ENCODE measurements at places on chromosomes 5 and 9. TPM values are rescaled to one million over a fixed set of nuclear protein-coding genes. Genes with fewer than 3 reads are reported as not detected.

Gene IL5
- not detected for total RNA-seq

Gene IFNB1
- total RNA-seq: not detected

Gene LVRN
- 0.74 TPM for total RNA-seq

Gene ENHO
- not detected for total RNA-seq

Gene PCDHA6
- total RNA-seq: not detected

DNA sequence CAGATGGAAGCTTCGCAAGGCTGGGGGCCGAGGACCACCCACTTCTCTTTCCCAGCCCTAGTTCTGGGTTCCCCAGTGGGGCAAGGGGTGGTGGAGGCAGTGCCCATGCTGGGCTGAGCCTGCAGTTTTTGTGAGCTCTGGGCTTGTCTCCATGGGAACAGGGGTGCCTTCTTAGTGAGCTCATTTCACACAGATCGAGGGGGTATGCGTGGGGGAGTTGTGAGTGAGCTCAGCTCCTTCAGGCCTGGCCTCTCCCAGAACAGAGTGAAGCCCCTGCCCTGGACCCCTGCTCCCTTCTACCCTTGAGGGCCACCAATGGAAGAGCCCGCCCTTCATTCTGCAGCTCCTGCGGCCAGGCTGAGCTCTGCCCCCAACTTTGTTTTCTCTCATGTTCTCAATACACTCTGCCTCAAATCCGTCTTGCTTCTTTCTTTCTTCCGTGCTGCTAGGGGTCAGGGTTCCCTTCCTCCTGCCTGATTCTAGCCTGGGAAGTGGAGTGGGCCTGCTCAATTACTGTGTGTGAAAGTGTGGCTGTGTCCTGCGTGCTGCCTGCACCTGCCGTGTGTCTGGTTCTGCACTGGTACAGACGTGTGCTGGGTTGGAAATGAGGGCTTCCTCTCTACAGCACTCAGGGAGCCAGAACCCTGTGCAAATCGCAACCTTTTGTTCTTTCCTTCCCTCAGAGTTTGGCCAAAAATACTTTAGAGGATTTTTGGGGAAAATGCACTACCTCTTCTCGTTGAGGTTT lies 9.0 kb upstream of the MYOZ3 start:
- DNase-seq: no peak

- no peak for DNase-seq
These were observed 1.6 kb downstream of the STKLD1 start for GRCh38 chr9:133377721-133378216.

- DNase-seq: no peak
These were observed 169.2 kb downstream of the RAB3C start for GRCh38 chr5:58752104-58752503.

- DNase-seq: peak; percentile 51
These were observed 201.3 kb downstream of the HSD17B3 start for GRCh38 chr9:96100385-96101300.

DNA sequence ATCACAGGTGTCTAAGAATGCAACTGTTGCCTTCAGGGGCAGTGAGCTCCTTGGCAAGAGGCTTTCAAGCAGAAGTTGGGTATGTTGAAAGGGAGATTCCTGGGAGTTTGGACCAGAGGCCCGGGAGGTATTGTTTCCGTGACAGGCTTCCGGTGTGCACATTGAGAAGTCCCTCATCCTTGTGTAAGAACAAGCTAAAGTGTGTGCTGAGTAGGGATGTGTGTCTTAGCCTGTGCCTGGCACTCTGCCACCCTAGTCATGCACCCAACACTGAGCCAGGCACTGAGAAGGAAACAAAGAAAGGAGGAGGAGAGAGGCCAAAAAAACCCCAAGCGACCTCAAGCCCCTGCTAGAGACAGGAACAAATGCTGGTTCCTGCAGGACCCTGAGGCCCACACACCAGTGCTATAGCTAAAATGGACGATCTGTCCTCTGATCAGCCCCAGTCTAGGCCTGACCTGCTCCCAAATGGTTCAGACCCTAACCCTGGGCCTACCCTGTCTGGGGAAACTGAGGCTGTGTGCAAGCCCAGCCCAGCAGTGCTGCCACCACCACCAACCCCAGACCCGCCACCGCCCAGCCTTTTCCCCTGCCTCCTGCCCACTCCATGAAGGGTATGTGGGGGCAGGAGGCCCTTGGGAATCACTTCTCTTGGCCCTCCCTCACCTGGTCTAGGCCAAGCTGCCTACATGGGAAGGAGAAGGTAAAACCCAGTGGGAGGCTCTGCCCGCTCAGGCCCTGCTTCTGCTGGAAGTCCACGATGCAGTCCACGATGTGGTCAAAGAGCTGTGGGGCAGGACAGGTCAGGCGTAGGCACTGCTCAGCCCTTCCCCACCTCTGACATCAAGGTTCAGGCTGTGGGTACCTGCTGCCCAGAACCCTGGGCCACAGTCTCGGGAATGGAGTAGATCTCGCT lies 12.6 kb downstream of the HK3 start:
- no peak for DNase-seq

DNA sequence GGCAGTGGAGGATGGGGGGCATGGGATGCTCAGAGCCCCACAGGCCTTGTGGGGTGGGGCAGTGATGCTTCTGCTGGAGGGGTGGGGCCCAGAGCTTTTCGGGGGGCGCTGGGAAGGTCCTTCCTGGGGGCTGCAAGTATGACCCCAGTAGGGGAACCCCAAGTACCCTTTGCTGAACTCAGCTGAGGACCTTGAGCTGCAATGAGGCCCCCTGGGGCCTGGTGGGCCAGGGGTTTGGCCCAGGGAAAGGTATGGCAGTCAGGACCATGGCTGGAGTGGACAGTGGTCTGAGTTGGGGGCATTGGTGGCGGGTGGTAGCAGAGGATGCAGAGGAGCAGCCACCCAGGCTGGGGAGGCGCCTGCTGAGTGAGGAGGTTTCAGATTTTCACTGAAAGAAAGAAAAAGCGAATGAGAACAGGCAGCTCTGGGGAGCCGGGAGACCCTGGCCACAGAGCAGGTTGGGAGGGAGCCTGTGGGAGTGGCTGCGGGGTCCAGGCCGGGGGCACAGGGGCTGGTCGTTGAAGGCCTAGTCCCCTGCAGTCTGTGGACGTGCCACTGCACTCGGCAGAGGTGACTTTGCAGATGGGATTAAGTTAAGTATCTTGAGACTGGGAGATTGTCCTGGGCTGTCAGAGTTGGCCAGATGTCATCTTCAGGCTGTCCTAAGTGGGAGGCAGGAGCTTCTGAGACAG lies 19.2 kb downstream of the WNK2 start:
- DNase-seq: no peak

DNA sequence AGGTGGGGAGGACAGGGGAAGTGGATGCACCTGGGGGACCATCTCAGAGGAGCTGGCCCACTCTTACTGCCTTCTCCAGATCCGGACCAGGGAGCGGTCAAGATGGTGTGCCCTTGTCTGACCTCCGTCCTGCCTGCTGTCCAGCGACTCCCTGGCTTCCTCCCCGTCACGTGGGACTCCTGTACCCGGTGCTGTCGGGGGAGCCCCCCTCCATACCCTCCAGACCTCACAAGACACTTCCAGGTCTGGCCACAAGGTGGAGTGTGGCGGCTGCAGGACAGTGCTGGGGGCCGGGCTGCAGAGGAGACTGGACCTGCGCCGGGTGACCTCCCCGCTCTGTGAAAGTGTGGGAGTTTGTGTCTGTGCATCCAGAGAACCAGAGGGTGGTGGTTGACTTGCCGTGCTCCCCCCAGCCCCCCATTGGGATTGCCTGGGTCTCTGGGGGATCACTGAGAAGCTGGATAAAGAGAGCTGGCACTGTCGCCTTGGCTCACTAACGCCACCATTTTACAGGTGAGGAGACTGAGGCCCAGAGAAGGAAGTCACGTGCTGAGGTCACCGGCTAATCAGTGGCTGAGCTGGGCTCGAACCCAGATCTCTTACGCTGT lies 1.9 kb upstream of the CRB2 start:
- peak; percentile 72 for DNase-seq

GRCh38 chr9:20783057-20784038 lies 99.3 kb downstream of the FOCAD start:
- DNase-seq: no peak

DNA sequence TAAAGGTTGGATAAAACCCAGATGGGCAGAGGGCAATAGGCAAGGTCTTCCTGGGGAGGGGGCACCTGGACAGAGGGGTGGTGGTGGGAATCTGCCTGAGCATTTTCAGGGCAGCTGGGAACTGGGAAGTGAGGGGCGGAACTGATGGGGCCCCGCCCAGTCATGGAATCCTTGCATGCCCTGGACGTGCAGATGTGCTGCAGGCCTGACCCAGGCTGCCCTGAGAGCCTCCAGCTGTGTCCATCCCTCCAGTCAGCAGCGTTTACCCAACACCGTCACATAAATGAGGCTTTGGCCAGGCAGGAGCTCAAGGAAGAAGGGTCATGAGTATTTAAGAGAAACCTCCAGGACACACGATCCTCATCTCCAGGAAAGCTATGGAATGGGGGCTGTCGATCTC lies 70.3 kb downstream of the DAB2IP start:
- DNase-seq: no peak

GRCh38 chr9:128917151-128917849 lies 3.5 kb upstream of the PHYHD1 start:
- DNase-seq: no peak

DNA sequence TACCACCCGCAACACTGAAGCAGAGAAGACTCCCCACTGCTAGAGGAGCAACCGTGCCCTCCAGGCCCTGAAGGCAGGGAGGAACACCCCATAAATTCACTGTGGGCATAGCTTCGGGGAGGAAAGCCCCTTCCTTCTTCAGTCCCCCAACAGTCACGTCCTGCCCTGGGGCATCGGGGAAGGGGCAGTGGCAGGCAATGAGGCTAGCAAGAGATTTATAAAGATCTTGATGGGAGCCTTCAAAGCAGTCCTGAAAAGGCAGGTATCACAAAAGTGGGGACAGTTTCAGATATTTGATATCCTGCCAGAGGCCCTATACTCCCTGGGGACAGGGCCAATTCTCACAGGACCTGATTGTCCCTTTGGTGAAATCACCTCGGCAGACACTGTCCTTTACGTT lies 16.9 kb upstream of the TRIM14 start:
- DNase-seq: no peak

DNA sequence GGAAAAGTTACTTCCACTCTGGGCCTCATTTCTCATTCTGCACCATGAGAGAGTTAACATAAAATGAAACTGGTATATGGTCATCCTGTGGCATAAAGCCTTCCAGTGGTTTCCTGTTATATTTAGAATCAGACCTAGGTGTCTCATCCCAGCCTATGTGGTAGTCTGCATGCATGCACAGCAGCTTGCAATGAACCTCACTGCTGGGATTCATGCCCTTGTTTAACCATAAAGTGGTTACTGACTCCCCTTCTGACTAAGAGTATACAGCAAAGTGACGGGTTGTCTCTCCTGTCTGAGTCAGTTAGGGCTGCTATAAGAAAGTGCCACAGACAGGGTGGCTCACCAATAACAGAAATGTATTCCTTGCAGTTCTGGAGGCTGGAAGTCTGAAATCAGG lies 14.7 kb upstream of the TDRD7 start:
- DNase-seq: no peak

GRCh38 chr9:135751501-135751900 lies 49.5 kb downstream of the KCNT1 start:
- DNase-seq: no peak

- DNase-seq: no peak
These were observed 101.7 kb downstream of the PSD2 start for GRCh38 chr5:139897342-139897741.

GRCh38 chr5:36743891-36744772 lies 132.4 kb upstream of the NIPBL start:
- peak; percentile 74 for DNase-seq

DNA sequence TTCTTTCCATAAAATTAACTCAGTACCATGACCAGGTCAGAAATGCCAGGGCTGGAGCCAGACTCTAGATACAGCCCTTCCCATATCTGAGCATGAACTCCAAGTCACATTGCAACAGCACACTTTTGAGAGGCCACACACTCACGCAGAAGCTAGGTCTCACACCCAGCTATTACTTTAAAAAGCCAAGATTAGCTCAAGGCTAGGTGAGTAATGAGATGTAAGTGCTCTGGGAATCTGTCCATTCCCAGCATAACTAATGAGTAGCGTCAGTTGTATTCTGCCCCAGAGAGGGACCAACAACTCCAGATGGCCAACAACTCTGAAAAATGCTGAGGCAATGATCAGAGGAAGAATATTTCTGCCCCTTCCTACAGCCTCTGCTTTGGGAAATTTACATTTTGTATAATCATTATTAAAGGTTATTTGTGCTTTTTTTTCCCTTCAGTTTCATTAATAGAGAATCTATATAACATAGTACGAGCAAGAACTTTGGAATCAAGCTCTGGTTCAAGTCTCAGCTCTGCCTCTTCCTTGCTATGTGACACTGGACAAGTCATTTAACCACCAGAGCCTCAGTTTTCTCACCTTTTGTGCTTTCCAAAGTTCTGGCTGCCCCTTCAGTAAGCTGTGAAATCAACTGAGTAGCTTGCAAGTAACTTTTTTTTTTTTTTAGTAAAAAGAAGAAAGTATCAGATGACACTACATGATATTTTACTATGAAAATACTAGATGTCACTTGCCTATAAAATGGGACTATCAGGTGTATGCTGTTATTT lies 118.3 kb downstream of the NR6A1 start:
- DNase-seq: peak; percentile 45

- DNase-seq: no peak
These were observed 49.0 kb upstream of the DHFR start for GRCh38 chr5:80703747-80704146.

DNA sequence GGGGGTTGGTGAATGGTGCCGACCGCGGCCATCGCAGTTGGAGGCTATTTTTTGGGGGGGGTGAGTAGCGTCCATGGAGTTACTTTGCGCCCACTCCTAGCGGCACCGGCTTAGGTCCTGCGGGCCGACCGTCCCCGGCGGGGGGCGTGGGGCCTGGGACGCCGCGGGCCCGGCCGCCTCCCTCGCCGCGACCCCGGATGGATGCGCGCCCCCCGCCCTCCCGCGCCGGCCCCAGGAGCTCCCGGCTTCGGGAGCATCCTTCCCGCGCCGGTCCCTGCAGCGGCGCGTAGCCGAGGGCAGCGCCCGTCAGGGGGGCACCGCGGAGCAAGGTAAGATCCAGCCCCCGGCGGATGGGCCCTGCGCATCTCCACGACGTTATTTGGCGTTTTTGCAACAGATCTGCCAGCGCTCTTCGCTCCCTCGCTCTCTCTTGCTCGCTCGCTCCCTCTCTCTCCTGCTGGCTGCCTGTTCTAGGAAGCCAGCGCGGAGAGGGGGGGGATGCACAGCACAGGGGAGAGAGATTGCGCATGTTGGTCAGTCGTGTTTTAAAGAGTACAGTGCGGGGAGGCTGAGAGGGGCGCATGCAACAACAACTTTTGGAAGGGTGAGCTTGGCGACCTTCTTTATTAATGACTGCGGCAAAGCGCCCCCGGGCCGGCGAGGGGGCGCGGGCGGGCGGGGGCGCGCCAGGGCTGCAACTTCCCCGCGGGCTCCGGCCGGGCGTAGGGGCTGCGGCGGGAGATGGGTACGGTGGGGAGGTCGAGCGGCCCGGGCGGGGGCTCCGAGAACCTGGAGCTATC lies 413 bp downstream of the JADE2 start:
- peak; percentile 84 for DNase-seq
